ENCODE measurements at places on chromosomes 12 and 14.

GRCh38 chr12:62621101-62621638 lies 154.5 kb downstream of the MON2 start:
- DNase-seq, result no peak

- no peak for DNase-seq
These were observed 145.8 kb downstream of the BICD1 start for GRCh38 chr12:32252199-32253073.

GRCh38 chr14:68784978-68785533 lies 7.8 kb downstream of the ZFP36L1 start:
- no peak for DNase-seq

DNA sequence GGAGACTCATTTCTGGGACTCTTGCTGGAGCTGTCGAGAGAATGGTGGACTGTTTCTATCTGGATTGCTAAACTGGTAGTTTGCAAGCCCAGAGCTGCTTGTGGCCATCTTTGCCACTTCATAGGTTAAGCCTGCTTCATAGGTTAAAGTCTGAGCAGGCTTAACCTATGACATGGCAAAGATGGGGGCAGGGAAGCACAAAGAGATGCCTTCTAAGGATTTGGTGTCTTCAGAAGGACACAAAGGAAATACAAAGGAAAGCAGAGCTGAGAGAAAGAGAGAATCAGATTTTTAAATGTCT lies 78.4 kb upstream of the MAX start:
- no peak for DNase-seq

GRCh38 chr14:96180043-96180874 lies 24.4 kb upstream of the BDKRB2 start:
- DNase-seq, result no peak

- DNase-seq, result no peak
These were observed 39.9 kb upstream of the BICDL1 start for GRCh38 chr12:119949145-119949544.

DNA sequence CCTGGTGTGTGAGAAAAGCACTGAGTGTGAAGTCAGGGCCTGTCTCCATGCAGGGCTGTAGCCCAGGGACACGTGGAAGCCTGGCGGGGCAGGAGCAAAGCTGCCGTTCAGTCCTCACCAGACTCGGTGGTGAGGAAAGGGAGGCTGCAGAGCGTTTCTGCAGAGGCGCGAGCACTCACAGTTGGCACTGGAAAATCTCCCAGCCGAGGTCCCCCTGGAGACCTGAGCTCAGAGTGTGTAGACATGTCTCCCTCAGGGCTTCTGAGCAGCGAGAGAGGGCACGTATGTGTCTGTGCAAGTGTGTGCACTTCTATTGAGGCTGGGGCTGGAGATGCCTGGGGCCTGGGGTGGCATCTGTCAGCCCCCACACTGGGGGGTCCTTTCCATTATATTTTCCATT lies 11.0 kb upstream of the HHIPL1 start:
- no peak for DNase-seq

GRCh38 chr12:105820429-105821125 lies 318.2 kb downstream of the NUAK1 start:
- DNase-seq, result no peak

GRCh38 chr14:59534361-59534987 lies 42.1 kb downstream of the CCDC175 start:
- DNase-seq, result no peak

- no peak for DNase-seq
These were observed 88.8 kb downstream of the GALNT8 start for GRCh38 chr12:4809013-4809448.
